ENCODE measurements at places on chromosomes 3 and 15. TPM values are rescaled to one million over a fixed set of nuclear protein-coding genes. Genes with fewer than 3 reads are reported as not detected.

DNA sequence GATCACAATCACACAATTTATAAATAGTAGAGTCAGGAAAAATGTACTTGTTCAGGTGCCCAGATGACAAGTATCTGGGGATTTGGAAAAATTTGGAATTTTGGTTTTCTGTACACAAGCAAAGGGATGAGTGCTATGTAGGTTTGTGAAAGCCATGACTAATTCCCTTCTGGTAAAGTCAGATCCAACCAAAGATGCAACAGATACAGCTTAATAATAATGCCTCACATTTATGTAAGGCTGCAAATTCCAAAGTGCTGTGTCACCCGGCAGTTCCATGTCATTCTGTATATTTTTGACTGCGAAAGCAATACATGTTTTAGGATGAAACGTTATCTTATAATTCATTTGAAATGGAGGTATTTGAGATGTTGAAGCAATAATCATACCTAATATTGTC is 102.7 kb upstream of the AGBL1 start:
- H3K36me3 ChIP-seq, result no peaks in the 10 kb centered on the region
- H3K27ac ChIP-seq, result no peak overlapping the region
- no peak for DNase-seq

DNA sequence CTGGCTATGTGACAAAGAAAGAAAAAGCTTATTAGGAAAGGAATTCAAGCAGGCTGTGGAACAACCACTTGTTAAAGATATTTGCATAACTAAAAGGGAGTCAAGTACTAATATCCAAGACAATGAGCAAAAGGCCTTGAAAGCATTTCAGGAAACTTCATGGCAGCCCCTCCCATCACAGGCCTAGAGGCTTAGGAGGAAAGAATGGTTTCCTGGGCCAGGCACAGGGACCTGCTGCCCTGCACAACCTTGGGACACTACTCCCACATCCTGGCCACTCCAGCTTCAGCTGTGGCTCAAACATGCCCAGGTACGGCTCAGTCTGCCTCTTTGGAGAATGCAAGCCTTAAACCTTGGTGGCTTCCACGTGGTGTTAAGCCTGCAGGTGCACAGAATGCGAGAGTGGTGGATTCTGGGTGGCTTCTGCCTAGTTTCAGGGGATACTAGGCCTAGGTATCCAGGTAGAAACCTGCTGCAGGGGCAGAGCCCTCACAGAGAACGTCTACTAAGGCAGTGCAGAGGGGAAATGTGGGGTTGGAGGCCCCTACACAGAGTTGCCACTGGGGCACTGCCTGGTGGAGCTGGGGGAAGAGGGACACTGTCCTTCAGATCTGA is 121.6 kb downstream of the OPA1 start:
- no peak overlapping the region for H3K27ac ChIP-seq
- H3K36me3 ChIP-seq, result no peaks in the 10 kb centered on the region

- H3K36me3 ChIP-seq, result no peaks in the 10 kb centered on the region
- peak overlapping the region; percentile 100 for H3K27ac ChIP-seq
- H3K27me3 ChIP-seq, result no peaks in the 10 kb centered on the region
- no peak for DNase-seq
- peaks cover 9% of the 10 kb centered on the region for H3K4me1 ChIP-seq
- H3K4me3 ChIP-seq, result peak overlapping the region; percentile 91
Measured at GRCh38 chr15:72474466-72474911, 359 bp downstream of the ARIH1 start.

DNA sequence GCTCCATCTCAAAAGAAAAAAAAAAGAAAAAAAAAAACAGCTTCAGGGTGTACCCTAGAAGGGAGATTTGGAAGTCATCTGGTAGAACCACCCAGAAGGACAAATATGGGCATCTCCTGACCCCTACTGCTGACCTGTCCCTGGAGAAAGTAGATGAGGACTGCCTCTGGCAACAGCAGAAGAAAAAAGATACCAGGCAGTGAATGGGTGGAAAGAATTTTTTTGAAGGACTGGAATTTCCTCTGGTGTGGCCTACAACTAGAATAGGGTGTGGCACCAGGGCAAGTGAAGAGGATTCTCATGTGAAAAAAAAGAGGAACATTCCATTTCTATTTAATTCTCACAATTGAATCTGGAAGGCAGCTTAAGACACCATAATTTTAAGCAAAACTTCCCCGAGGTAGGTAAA is 3.1 kb downstream of the ANXA2 start:
- peak overlapping the region; percentile 93 for H3K27ac ChIP-seq
- H3K27me3 ChIP-seq, result no peaks in the 10 kb centered on the region
- no peaks in the 10 kb centered on the region for H3K36me3 ChIP-seq
- H3K4me3 ChIP-seq, result no peak overlapping the region
- DNase-seq, result no peak

DNA sequence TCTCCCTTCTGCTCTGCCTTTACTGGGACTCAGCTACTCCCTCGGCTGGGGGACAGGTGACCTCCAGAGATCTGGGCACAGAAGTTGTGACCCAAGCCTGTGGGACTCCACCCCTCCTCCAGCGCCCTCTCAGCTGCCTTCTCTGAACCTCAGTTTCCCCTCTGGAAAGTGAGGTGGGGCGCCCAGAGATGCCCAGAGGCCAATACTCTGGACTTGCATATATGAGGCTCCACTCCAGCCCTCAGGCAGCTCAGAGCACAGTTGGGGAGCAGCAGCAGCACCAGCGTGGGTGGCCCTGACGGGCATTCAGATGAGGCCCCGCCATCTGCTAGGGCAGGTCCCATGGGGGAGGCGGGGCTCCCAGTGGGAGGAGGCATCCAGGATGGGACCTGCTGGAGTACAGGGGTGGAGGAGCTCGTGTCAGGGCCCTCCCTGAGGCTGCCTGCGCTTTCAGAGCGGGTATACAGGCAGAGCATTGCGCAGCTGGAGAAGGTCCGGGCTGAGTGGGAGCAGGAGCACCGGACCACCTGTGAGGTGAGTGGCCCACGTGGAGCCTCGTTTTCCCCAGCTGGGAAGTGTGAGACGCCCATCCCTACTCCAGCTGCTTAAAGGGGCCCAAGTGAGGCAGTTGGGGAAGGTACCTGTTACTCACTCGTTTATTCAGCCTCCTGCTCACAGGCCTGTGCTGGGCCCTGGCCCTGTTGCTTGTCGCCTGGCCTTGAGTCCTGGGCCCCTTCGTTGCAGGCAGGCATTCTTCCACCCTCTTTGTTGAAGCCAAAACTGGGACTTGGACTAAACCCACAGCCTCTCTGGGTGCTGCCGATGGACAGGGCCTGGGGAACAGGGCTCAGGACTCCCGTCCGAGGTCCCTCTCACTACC is 35.4 kb downstream of the PSTPIP1 start:
- H3K36me3 ChIP-seq, result no peaks in the 10 kb centered on the region
- H3K27ac ChIP-seq, result no peak overlapping the region
- peaks cover 3% of the 10 kb centered on the region for H3K27me3 ChIP-seq
- no peak for DNase-seq

The GOLGA8H gene
- total RNA-seq, result not detected

The PPCDC gene
- total RNA-seq, result 22.0 TPM

The INSYN1 gene
- 17.3 TPM for total RNA-seq
